ENCODE measurements at places on chromosomes 11 and 22.

DNA sequence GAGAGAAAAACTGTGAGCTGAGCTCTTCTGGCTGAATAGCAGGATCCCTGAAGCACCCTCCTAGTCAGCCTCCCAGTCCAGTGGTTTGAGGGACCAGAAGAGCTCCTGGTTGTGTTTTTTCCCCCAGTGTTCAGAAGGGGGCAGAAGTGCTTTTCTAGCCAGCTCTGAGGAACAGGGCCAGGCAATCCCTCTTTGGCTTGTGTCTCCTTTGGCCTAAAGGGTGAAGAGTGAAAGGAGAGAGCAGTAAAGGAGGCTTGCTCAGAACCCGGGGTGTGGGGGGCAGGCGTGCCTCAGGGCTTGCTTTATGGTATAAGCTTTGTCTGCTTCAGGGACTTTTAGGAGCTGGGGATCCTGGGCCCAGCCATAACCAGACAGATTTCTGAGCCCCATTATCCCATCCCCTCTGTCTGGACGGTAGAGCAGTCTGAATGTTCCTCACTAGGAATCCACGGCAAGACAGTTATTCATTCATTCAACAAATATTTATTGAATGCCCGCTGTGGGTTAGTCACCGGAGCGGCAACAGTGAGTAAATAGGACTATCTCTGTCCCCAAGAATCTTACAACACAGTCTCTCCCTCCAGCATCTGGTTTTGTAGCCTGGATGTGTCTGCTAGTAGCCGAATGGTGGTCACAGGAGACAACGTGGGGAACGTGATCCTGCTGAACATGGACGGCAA, 14.5 kb downstream of the ACP2 start:
- H3K27me3 ChIP-seq = no peaks in the 10 kb centered on the region
- H3K27ac ChIP-seq = peak overlapping the region; percentile 88
- peaks cover 26% of the 10 kb centered on the region for H3K4me1 ChIP-seq
- no peak for DNase-seq
- H3K4me3 ChIP-seq = peak overlapping the region; percentile 36
- peaks cover 47% of the 10 kb centered on the region for H3K36me3 ChIP-seq

GRCh38 chr11:12239804-12240371, 129.5 kb downstream of the MICAL2 start:
- no peak overlapping the region for H3K4me3 ChIP-seq
- peaks cover 44% of the 10 kb centered on the region for H3K4me1 ChIP-seq
- H3K27me3 ChIP-seq = no peaks in the 10 kb centered on the region
- no peak overlapping the region for H3K27ac ChIP-seq

GRCh38 chr11:1733009-1733715, 17.2 kb downstream of the IFITM10 start:
- peaks cover 41% of the 10 kb centered on the region for H3K4me1 ChIP-seq
- no peak overlapping the region for H3K27ac ChIP-seq
- peaks cover 18% of the 10 kb centered on the region for H3K27me3 ChIP-seq
- peaks cover 5% of the 10 kb centered on the region for H3K36me3 ChIP-seq
- DNase-seq = no peak

GRCh38 chr11:76962583-76963416, 71.4 kb upstream of the B3GNT6 start:
- no peak overlapping the region for H3K4me3 ChIP-seq
- H3K27me3 ChIP-seq = no peaks in the 10 kb centered on the region
- no peak for DNase-seq
- peaks cover 20% of the 10 kb centered on the region for H3K36me3 ChIP-seq
- H3K27ac ChIP-seq = no peak overlapping the region
- H3K4me1 ChIP-seq = peaks cover 10% of the 10 kb centered on the region

GRCh38 chr11:60504219-60504905, 10.8 kb upstream of the MS4A13 start:
- no peaks in the 10 kb centered on the region for H3K36me3 ChIP-seq
- peaks cover 44% of the 10 kb centered on the region for H3K27me3 ChIP-seq
- peak overlapping the region; percentile 77 for H3K27ac ChIP-seq
- H3K4me1 ChIP-seq = peaks cover 18% of the 10 kb centered on the region

- no peak overlapping the region for H3K27ac ChIP-seq
- H3K27me3 ChIP-seq = peaks cover 42% of the 10 kb centered on the region
- no peak for DNase-seq
- no peaks in the 10 kb centered on the region for H3K4me1 ChIP-seq
- no peak overlapping the region for H3K4me3 ChIP-seq
- H3K36me3 ChIP-seq = no peaks in the 10 kb centered on the region
Observed at GRCh38 chr11:17697175-17697949, 22.0 kb upstream of the MYOD1 start.

DNA sequence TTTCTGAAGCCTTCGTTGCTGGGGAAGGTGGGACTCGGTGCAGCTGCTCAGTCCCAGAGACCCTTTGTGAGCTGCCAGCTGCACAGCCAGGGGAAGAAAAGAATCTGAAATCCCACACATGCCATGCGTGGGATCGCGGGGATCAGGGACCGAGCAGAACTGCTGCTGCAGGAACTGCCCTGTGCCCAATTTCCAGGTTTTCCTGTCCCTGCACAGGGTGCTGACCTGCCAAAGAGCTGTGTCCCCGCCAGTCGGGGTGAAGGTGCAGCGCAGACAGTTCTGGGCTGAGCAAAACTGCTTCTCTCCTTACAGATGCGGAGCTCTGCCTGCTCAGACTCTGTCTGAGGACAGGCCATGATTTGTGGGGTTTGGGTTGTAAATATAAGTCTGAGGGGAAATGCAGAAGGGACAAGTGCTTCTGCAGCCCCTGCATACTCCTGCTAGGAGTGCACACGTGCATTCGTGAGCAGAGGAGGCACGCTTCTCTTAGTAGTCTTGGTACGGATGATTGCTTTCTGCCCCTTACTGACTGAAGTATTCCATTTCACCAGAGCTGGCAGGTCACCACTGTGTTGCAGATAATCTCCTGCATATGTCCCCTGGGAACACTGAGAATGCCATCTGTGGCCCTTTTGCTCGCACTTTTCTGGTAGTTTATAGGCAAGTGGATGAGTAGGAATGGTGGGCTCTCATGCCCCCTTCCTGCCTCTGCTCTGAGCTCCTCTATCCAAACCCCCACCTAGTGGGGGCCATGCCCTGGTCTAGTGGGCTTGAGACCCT, 141.4 kb downstream of the PARVA start:
- no peaks in the 10 kb centered on the region for H3K27me3 ChIP-seq
- H3K27ac ChIP-seq = no peak overlapping the region
- no peak overlapping the region for H3K4me3 ChIP-seq
- H3K36me3 ChIP-seq = no peaks in the 10 kb centered on the region
- no peaks in the 10 kb centered on the region for H3K4me1 ChIP-seq

- H3K4me1 ChIP-seq = peaks cover 71% of the 10 kb centered on the region
- no peak for DNase-seq
Observed at GRCh38 chr22:24443668-24444067, 16.3 kb downstream of the ADORA2A start.

- no peak overlapping the region for H3K4me3 ChIP-seq
- H3K36me3 ChIP-seq = no peaks in the 10 kb centered on the region
- no peaks in the 10 kb centered on the region for H3K27me3 ChIP-seq
- no peak overlapping the region for H3K27ac ChIP-seq
Observed at GRCh38 chr11:112778091-112778876, 182.9 kb upstream of the NCAM1 start.

DNA sequence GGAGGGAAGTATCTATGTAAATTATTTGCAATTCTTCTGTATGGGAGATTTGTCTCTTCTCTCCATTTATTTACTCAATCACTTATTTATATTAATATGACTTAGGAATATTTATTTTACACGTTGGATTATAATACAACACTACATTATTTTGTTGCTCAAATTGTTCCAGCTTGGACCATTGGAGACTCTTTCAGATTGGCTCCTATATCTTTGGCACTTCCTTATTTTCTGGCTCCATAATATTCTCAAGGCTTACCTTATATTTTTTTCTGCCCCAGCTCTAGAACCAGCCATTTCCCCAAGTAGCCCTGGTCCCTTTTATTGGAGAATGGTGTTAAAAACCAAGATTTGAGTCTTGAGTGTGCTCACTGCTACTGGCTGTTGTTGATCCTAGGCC, 101.9 kb downstream of the LRRC32 start:
- DNase-seq = no peak
- H3K4me1 ChIP-seq = peaks cover 15% of the 10 kb centered on the region
- H3K36me3 ChIP-seq = no peaks in the 10 kb centered on the region
- peaks cover 12% of the 10 kb centered on the region for H3K27me3 ChIP-seq

GRCh38 chr11:72705442-72706365, 31.5 kb upstream of the PDE2A start:
- no peak overlapping the region for H3K27ac ChIP-seq
- peaks cover 17% of the 10 kb centered on the region for H3K36me3 ChIP-seq
- no peaks in the 10 kb centered on the region for H3K4me1 ChIP-seq
- no peaks in the 10 kb centered on the region for H3K27me3 ChIP-seq
- no peak for DNase-seq

DNA sequence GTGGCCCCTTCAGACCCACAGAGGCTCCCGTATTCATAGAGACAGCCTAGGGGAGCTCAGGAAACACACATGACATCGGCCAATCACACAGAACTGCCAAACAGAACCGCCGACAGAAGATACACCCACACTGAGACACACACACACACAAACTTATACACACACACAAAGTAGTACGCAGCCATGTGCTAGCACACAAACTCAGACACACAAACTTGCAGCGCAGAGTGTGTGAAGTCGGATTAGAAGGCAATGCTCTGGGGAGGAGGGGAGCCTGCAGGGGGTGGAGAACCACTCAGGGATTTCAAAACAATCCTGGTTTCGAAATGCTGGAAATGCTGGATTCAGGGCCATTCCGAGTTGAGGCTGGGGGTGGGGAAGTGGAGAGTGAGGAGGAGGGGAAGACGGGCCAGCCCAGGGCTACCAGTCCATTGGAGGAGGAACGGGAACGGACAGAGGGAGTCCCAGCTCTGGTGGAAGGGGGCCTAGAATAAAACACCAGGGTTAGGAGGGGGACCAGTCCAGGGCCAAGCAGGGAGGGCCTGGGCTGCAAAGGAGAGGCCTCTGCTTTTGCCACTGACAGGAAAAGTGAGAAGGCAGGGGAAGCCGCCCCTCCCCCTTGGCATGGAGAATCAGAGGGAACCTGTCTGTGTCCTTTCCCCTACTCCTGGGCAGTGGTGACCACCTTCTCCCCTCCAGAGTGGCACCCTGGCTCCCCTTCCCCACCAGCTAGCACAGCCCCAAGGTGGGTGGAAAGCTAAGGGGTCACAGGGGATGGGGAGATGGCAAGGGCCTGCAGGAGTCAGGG, 4.4 kb downstream of the BCL9L start:
- H3K4me1 ChIP-seq = peaks cover 72% of the 10 kb centered on the region
- H3K27me3 ChIP-seq = no peaks in the 10 kb centered on the region
- no peaks in the 10 kb centered on the region for H3K36me3 ChIP-seq
- no peak for DNase-seq
- H3K4me3 ChIP-seq = peak overlapping the region; percentile 88
- peak overlapping the region; percentile 97 for H3K27ac ChIP-seq

DNA sequence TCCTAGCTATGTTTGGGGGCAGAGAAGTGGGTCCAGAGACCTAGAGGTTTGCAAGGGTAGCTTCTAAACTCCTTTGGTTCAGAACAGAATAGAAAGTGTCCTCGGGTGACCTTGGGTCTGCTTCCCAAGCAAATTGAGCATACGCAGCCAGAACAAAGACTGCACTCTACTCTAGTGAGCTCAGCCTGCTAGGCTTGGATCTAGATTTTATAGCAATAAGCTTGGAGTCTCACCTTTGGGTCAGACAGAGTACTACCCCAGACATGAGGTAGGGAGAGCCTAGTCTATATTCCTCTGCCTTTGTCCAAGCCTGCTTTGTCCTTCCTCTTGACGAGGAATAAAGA, 52.6 kb upstream of the ELF5 start:
- peaks cover 52% of the 10 kb centered on the region for H3K27me3 ChIP-seq
- DNase-seq = no peak
- H3K36me3 ChIP-seq = no peaks in the 10 kb centered on the region
- peaks cover 6% of the 10 kb centered on the region for H3K4me1 ChIP-seq
- no peak overlapping the region for H3K4me3 ChIP-seq
- no peak overlapping the region for H3K27ac ChIP-seq

DNA sequence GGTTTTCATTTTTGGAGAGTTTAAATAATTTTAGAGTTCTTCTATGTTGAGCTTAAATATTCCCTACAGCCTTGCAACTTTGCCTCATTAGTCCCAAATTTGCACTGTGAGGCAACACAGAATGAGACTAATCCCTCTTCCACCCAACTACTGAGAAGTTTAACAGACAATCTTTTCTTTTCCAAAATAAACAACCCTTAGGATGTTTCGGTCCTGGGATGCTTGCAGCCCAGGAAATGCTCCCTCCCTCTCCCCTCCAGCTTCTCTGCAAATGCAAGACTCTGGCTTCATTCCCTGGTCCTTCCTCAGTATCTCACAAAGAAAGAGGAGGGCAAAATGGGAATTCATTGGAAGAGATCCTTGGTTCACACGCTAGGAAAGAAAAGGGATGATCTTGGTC, 222.5 kb downstream of the ST3GAL4 start:
- no peaks in the 10 kb centered on the region for H3K4me1 ChIP-seq
- H3K36me3 ChIP-seq = no peaks in the 10 kb centered on the region
- H3K27ac ChIP-seq = no peak overlapping the region
- no peak overlapping the region for H3K4me3 ChIP-seq
